ENCODE measurements at places on chromosomes 7 and 10.

GRCh38 chr10:31393844-31394243 lies 74.8 kb downstream of the ZEB1 start:
- DNase-seq: no peak

DNA sequence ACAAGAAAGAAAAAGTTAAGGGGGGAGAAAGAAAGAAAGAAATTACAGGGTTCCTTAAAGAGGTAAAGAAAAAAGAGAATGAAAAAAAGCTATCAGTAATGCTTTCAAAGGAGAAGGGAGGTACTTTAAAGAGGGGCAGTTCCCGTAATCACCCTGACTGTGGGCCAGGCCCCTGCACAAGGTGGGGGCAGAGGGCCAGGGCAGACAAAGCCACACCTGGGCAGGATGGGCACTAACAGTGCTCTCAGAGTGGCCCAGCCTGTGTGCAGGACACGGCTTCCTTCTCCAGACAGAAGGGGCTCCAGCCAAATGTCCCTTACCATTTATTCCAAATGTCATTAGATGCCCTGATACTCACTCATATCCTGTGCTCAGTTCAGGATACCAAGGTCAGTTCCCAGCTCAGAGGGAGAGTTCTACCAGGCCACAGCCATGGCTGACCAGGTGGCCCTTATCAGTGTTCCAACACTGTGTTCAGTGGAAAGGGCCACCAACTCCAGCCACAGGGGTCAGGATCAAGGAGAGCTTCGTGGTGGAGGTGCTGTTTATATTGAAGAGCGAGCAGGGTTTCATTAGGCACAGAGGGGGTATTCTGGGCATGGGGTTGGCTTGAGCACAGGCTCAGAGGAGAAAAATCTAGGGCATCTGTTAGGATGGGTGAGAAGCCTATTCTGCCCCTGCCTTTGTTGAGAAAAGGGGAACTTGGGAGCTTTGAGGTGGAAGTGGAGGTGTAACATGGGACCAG lies 29.9 kb downstream of the DPCD start:
- DNase-seq: no peak

- no peak for DNase-seq
Observed at GRCh38 chr10:72334196-72334824, 20.4 kb downstream of the DNAJB12 start.

GRCh38 chr7:98289333-98289875 lies 7.9 kb downstream of the BRI3 start:
- no peak for DNase-seq

DNA sequence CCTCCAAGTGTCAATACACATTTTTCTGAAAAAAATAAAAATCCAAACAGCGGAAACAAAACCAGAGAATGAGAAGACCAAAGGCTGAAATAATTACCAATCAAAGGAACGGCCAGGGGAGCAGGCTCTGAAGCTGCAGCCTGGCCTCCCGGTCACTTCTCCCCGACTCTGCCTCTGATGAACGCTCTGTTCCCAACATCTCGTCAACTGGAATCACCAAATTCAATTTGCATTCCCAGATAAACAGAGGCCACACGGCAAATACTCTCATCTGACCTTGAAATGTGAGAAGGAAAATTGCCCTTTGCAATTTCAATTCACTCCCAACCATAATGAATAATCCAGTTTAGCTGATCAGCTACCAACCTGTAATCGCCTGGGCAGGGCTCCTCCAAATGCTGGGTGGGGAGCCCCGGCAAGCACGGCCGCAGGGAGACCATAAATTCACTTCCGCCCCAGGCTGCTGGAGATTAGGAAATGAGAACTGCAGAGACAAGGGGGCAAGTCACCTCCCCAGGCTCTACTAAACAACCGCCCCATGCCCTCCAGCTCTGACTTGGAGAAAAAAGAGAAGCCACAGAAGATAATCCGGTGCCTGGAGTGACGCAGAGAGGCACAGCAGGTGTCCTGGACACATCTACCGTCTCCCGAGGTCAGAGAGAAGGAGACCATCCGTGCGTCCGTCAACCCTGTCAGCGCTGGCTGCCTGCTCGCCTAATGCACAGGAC lies 153.2 kb downstream of the MAD1L1 start:
- no peak for DNase-seq

All from CD4-positive, alpha-beta T cell treated with Interleukin-6 at 100 ng/mL for 8 hours (primary cell).